AG10803 (cell line): ENCODE measurements at places on chromosomes 3 and 15.
A peak's percentile ranks its signal among the peaks of the same experiment; 100 is the strongest.

DNA sequence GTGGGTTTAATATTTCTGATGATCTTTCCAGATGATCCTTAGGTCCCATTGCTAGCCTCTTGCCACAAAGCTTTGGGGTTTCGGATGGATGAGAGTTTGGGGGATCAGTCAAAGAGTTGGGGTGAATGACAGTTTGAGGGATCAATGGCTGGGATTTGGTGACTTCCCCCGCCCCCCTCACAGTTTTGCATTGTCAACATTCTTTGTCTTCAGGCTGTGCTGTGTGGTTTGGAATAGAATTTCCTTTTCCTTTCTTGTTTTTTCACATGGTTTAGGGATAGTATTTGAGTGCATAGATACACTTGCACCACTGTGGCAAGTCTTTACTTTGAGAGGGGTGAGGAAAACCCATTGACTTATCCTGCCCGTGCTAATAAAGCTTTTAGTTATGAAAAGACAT is 14.3 kb downstream of the MEF2A start:
- peak; percentile 47 for DNase-seq

- peak; percentile 91 for DNase-seq
These were observed 5.7 kb downstream of the STIMATE start for GRCh38 chr3:52891615-52892081.

GRCh38 chr15:55628369-55628730 is 40.2 kb upstream of the PYGO1 start:
- peak; percentile 17 for DNase-seq

- DNase-seq: no peak
These were observed 85.6 kb downstream of the IQSEC1 start for GRCh38 chr3:12987602-12988001.

DNA sequence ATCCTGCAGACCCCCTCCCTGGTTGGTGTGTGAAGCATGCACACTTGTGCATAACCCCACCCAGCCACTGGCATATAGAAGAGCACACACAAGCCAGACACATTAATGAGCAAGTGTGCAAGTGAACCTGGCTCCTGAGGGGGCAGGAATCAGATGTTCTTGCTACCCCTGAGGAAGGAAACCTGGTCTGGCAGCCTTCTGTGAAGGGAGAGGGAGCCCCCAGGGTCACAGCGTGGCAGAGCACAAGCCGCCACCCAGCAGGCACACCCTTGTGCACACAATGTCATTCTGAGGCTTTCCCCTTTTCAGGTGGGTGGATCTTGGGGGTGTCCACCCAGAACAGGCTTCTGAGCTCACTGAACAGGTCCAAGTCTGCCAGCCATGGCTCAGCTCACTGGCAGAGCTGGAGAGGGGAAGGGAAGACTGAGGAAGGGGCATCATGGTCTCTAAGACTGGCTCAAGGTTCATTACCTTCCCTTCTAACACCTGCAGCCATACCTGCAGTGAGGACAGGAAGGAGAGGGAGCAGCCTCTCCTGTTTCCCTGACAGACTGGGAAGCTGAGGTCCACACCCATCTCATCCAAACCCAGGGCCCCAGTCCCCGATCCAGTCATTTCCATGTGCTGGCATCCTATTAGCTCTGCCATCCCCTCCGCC is 31.6 kb upstream of the SEMA3F start:
- no peak for DNase-seq

DNA sequence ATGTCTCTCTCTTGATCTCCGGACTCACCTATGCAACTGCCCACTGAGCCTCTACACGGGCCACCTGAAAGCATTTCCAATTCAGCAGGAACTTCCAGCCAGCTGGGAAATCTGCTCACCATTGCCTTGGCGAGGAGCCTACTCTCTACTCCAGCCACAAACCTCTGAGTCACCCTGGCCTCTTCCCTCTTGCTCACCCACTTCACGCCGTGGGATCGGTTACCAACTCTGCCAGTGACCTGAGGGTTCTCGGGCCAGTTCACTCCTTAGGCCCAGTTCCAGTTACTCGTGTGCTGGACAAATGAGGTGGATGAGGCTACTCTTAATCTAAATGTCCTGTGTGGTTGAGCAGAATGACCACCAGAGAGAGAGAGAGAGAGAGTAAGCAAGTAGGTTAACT is 70.1 kb downstream of the CEMIP start:
- DNase-seq: peak; percentile 89

- no peak for DNase-seq
These were observed 293.9 kb downstream of the ZNF385D start for GRCh38 chr3:21457084-21457483.

DNA sequence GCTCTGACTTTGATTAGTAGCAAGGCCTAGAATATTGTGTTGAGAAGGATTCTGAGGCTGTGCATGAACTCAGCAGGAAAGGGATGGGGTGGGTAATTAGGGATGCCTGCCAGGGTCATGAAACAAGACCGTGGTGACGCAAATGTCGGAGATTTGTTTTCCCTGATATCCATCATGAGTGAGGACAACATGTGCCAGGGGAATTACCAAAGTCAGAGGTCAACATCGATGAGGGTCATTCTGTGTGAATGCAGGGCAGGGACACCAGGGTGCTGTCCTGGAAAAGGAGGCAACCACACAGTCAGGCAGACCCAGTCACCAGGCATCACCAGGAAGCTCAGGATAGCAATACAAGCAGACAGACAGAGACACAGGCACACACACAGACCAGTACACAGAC is 52.2 kb downstream of the SLCO2A1 start:
- DNase-seq: no peak

DNA sequence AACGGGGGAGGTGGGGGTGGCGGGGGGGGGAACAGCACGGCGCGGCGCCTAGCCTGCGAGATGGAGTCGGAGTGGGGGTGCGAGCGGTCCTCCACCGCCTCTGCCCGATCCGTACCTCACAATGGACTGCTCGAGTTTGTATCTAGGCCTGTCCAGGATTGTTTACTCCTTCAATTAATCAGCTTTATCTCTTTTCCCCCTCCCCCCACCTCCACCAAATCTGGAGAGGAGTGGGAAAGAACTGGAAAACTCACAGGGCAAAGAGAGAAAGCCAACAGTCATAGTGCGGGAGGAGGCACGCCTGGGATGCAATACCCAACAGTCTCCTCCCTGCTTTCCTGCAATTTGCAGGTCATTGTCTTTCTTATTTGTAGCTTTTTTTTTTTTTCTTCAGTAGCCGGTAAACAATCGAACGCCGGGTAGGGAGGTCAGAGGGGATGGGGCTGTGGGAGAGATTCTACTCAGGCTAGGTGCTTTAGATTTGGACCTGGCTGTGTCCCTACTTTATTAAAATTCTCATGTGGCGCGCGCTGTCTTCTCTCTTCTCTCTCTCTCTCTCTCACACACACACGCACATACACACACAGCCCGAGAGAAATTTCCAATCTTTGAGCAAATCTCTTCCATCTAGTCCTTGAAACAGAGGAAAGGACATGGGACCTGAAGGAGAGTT is 6.9 kb upstream of the MEIS2 start:
- DNase-seq: no peak

DNA sequence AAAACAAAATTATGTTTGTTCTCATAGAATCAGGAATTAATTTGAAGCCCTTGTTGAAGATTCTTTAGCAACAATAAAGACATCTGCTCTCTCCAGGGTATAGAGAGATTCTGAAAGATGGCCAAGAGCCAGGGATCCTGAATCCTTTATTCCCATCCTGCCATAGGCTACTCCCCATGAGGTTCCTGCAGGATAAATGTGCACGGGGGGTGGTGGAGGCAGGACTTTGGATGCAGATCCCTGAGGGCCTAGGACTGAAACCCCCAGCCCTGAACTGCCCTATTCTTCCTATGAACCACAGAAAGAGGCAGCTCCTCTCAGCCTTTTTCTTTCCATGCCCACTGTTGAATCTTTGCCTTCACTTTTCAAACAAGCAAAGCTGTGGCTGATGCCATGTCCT is 17.1 kb downstream of the TMEM108 start:
- no peak for DNase-seq

GRCh38 chr3:194162070-194162678 is 26.2 kb downstream of the HES1 start:
- no peak for DNase-seq
